Right hindlimb (tissue), 1 donor: ENCODE measurements at places on chromosomes 11 and 22.

DNA sequence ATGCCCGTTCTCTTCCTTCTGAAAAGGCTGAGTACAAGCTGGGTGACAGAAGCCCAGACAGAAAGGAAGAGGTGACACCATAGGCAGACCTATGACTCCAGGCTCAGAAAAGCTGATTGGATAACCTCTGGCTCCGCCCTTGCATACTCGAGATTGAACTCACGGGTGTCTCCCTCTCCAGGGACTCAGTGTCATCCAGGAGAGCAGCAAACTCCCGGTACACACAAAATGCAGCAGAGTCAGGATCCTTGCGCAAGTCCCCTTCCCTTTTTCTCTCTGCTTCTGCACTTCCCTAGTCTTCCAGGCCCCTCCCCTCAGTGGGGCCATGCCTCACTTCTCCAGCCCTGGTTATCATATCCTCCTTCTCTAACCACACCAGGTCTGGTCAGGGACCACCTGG is 9.8 kb downstream of the SCN4B start:
- DNase-seq = no peak

DNA sequence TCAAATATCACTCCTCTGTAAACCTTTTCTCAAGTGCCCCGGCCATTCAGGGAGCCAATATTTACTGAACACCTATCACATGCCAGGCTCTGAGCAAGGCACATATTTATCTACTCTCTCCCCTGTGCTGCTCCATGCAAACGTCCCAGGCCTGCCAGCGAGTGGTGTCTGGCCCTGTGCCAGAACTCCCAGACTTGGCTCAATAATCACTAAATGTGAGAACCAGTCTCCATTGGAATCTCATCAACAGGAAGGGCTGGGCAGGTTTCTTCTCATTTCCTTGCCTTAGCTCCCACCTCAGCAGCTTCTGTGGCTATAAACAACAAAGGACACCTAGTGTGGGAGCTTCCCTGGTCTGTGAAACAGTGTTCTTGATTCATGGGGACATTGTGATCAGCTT is 21.7 kb downstream of the RASSF10 start:
- DNase-seq = no peak

- no peak for DNase-seq
Measured at GRCh38 chr11:18352581-18352980, 30.2 kb downstream of the GTF2H1 start.

DNA sequence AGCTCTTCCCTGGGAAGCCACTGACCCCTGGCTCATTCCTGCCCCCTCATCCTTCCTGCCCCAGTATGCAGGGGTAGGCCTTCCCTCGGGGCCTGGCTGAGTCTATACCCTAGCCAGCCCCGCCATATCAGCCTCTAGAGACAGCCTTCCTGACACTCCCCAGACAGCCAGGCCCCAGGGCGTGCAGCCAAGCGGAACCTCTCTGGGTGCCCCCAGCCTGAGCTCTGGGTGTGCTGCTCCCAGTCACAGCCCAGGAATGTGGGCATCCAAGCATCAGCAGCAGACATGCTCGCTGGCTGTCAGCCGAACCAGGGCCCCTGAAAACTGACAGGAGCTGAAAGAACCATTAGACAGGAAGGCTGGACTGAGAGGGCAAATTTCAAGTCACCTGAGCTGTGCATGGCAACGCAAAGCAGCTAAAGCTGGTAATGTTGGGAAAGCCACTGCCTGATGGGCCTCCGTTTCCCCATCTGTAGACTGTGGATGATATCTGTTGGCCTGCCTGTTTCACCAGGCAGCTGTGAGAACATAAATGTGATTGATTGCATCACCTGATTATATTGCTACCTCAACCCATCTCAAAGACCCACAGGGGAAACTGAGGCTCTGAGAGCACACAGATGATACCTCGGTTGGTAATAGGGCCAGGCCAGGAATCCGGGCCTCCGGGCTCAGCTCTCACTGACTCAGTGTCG is 93.2 kb downstream of the LRRC32 start:
- DNase-seq = no peak

DNA sequence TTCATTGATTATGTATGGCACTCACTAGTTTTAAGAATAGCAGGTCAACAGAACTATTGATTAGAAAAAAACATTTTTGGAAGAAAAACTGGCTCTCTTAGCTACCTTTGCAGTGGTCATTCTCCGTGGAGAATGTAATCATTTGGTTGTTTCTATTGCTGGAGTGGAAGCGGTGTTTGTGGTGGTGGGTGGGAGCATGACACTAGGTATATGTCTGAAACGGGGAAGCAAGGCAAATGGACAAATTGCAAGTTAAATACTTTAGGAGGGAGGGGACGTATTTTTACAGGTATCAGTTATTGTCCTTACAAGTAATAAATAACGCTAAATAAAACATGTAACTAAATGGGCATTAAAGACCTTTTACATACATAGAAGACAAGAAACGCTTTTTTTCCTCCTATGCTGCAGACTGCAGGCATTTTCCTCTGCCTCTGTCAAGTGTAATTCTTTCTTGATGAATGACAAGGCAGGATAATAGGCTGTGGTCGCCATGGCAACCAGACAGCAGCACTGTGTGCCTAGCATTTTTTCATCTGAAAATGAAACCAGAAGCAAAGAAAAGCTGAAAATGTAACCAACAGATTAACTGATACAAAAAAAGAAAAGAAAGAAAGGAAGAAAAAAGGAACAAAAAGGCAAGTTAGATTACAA is 46.2 kb downstream of the BLID start:
- DNase-seq = peak; percentile 72

- DNase-seq = no peak
Measured at GRCh38 chr11:88535916-88536547, 198.5 kb upstream of the CTSC start.

- DNase-seq = no peak
Measured at GRCh38 chr22:25497716-25498115, 66.8 kb upstream of the GRK3 start.

DNA sequence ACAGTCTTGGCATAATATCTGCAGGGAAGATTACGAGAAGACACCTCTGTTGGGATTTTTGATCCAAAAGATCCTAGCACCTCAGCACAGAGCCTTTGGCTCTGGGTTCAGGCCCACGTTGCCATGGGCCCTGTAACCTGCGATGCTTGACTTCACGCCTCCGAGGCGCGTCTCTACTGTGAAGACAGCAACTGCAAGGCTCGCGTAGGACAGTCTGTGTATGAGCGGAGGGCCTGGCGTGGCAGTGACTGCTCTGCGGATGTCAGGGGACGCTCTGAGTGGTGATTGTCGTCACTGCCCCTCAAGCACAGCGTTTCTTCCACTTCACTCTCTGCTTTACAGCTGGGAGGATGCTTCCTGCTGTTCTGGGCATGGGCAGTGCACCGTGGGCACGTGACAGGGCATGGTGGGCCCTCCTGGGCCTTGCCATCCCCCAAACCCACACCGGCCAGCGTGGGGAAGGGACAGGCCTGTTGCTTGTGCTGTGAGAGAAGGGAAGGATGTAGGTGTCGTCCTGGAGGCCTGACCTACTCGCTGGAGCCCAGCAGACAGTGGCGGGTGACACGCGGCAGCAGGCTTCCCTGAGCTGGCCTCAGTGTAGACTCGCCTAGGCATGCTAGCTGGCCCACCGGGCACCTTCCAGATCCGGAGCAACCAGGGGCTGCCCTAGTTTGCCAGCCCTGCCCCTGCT is 26.5 kb downstream of the GLB1L2 start:
- DNase-seq = no peak

DNA sequence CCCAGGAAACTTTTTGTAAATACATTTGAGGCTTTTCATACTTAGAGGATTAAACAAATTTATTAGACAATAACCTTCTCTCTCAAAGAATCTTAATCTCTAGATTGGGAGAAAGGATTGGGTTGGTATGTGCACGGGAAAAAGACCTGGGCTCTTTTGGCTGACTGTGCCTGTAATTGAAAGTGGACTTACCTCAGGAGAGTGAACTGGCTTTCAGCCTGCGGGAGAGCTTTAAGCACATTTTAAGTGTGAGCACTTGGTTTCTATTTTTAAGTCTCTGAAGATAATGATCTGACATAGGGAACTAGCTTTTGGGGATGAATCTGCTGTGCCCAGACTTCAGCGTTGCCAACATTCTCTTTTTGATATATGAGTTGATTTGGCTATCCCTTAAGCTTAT is 35.8 kb downstream of the UVRAG start:
- no peak for DNase-seq

DNA sequence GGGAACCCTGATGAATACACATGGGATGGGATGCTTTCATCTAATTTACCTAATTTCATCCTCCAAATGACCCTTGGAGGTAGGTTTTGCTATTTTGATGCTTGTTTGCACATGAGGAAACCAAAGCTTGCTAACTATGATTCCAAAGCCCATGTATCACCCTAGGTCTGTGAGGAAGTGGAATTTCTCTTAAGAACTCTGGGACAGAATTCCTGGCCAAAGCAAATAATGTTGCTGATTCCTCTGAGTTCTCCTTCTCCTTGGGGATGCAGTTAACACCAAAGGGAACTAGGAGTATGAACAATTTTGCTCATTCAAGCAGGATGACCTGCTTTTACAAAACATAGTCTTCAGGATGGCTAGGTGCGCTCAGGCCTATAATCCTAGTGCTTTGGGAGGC is 80.0 kb downstream of the KCNC1 start:
- no peak for DNase-seq

DNA sequence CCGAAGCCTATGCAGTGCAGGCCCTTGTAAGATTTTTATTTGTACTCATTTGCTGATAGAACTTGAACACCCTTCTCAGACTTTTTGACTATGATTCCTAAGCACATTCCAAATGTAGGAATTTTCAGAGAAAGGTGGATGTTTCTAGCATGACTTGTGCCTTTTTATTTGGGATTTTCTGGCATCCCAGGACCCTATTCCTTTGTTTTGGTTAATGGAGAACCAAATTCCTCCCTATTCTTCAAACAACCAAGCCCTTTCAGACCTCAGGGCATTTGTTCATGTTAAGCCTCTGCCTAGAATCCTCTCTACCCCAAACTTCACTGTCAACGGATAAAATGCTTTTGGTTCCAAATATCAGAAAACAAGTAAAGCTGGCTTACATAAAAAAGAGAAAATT is 371.1 kb downstream of the DDX10 start:
- no peak for DNase-seq

DNA sequence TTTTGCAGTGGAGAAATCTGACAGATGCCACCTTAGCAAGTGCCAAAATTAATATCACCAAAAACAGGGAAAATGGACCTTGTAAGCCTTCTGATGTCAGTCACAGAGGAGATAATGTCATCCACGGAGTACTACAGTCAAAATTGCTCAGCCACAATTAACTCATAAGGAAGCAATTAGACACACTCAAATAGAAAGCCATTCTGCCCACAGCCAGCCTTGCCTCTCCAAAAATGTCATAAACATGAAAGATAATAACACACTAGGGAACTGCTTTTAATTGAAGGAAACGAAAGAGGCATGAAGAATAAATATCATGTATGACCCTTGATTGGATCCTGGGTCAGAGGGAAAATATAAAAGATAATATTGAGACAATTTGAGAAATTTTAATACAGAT is 505.6 kb upstream of the API5 start:
- DNase-seq = no peak

GRCh38 chr22:50206599-50206998 is 5.8 kb downstream of the SELENOO start:
- DNase-seq = peak; percentile 36

- no peak for DNase-seq
Measured at GRCh38 chr22:30266445-30267381, at the start of gene OSM. TSS of gene OSM (minus strand) at chr22:30266851. CDS start at chr22:30266799, 52 bp downstream.
